ENCODE measurements at places on chromosomes 5 and 9. TPM values are rescaled to one million over a fixed set of nuclear protein-coding genes. Genes with fewer than 3 reads are reported as not detected.

The PPP3R2 gene
- not detected for total RNA-seq

The FOXD4 gene
- total RNA-seq, result not detected

- no peak for DNase-seq
Observed at GRCh38 chr9:131276891-131277286, 579 bp upstream of the FAM78A start.

DNA sequence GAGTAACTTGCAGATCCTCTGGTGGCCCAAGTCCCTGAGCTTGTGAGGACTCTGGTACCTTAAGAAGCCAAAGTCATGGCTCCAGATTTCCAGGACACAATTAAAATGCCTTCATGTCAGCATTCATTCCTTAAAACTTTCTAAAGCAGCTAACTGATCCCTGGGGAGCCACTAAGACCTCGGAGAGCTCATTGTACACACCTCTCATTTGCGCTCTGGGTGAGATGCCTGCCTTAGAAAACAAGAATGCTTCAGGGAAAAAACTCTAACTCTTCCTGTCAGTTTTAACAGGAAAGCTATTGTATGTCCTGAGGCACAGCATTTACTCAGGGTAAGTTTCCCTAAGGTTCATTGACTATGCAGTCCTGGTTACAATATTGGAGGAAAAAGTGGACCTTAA is 285.0 kb downstream of the EFNA5 start:
- no peak for DNase-seq

- DNase-seq, result no peak
Observed at GRCh38 chr9:79895232-79895631, 323.5 kb downstream of the TLE4 start.

- DNase-seq, result no peak
Observed at GRCh38 chr5:177327539-177328522, 16.1 kb upstream of the MXD3 start.

- no peak for DNase-seq
Observed at GRCh38 chr9:87609002-87609401, 111.3 kb downstream of the DAPK1 start.

- DNase-seq, result no peak
Observed at GRCh38 chr5:125160787-125161502, 414.5 kb upstream of the ZNF608 start.

- DNase-seq, result no peak
Observed at GRCh38 chr9:30075451-30076199, 2308.8 kb upstream of the ACO1 start.

The SH2D3C gene
- total RNA-seq, result 22.9 TPM

The BTNL3 gene
- total RNA-seq, result not detected

DNA sequence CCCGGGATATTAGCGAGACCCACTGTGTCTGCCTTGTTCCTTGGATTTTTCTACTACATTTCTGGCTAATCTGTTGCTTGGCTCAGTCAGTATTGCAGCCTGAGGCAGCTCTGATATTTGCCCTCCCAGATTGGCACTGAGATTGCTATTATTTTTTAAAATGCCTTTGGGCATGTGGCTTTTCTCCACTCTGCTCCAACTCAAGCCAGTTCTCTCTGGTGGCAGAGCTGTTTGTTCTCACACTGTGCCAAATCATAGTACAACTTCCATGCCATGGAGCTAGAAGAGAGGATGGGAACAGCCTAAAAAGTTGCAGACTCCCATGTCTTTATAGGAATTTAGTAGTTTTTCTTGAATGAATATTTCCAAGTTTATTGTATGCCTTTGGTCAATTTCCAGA is 155.9 kb upstream of the ATP10B start:
- no peak for DNase-seq

- no peak for DNase-seq
Observed at GRCh38 chr9:135909371-135909770, 2.0 kb upstream of the CAMSAP1 start.

The NR5A1 gene
- not detected for total RNA-seq

DNA sequence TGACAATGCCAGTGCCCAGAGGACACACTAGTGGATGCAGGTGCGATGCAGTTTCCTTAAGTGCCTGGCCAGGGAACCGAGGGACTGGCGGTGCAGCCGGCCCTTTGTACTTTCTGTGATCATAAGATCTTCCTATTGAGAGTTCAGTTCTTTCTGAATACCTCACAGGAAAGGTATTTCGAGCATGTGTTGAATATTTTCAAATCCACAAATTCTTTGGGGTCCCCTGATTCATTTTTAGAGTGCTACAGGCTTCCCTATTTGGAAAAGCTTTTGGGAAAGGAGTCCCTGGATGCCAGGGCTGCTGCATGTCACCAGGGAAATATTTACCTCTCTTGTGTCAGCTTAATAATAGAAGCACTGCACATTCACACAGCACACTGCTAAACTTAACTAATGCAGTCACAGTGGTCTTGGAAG is 281.5 kb downstream of the GADD45G start:
- DNase-seq, result no peak

The SNX24 gene
- total RNA-seq, result 2.8 TPM

DNA sequence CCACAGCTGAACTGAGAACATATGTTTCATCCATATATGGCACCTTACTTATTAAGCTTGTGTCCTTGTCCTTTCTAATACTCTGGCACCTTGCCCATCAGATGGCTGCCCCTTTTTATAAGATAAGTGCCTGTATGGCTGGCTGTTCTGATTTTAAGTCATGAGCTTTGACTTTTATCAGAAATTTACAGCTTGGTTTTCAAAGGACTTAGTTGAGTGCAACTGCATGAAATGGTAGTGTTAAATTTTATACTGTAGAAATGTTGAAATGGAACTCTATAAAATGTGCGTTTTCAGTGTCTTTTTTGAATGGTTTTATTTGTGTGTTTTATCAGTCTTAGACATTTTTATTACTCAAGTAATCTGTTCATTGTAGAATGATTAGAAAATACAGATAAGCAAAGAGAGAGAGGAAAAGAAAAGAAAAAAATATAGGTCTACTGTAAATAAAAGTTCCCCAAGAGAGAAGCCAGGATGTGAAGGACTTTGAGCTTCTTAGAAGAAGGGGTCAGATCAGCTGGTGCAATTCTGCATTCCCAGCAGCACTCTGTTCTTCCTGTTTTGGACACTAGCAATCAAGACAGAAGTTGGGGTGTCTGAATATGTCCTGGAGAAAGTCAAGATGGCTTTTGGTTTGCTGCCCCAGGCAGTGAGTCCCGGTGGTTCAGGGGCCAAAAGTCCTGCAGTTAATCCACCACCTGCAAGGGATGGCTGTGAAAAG is 38.9 kb downstream of the ARHGAP26 start:
- DNase-seq, result no peak

- DNase-seq, result no peak
Observed at GRCh38 chr9:98726735-98727134, 18.0 kb upstream of the GABBR2 start.

The DCAF10 gene
- total RNA-seq, result 10.8 TPM

- DNase-seq, result no peak
Observed at GRCh38 chr9:2466703-2467102, 154.9 kb upstream of the VLDLR start.

GRCh38 chr5:131825404-131826013 is 28.7 kb upstream of the FNIP1 start:
- DNase-seq, result no peak

- no peak for DNase-seq
Observed at GRCh38 chr9:132984202-132985070, 5.9 kb downstream of the GFI1B start.

DNA sequence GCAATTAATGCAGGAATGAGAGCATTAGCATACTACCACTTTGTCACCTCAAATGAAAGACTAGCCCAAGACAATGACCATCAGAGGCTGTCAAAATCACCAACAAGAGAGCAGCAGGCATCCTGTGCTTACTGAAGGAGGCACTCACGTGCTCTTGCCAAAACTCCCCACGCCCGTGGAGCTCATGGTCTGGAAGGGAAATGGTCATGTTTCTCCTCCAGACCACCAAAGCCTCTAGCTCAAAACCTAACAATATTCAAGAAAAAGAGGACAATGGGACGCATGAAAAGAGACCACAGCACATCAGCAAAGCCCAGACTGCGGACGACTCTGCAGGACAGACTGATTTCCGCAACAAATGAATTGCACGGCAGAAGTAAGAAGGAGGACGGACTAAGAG is 12.8 kb downstream of the AKNA start:
- DNase-seq, result no peak

The INSYN2B gene
- total RNA-seq, result 0.34 TPM

- DNase-seq, result no peak
Observed at GRCh38 chr5:172111852-172112225, 76.2 kb downstream of the STK10 start.

- no peak for DNase-seq
Observed at GRCh38 chr9:127973169-127974000, 7.4 kb downstream of the EEIG1 start.

The SLC6A19 gene
- not detected for total RNA-seq

The NMUR2 gene
- total RNA-seq, result not detected

GRCh38 chr9:29144476-29144875 is 1571.2 kb upstream of the C9orf72 start:
- DNase-seq, result no peak

DNA sequence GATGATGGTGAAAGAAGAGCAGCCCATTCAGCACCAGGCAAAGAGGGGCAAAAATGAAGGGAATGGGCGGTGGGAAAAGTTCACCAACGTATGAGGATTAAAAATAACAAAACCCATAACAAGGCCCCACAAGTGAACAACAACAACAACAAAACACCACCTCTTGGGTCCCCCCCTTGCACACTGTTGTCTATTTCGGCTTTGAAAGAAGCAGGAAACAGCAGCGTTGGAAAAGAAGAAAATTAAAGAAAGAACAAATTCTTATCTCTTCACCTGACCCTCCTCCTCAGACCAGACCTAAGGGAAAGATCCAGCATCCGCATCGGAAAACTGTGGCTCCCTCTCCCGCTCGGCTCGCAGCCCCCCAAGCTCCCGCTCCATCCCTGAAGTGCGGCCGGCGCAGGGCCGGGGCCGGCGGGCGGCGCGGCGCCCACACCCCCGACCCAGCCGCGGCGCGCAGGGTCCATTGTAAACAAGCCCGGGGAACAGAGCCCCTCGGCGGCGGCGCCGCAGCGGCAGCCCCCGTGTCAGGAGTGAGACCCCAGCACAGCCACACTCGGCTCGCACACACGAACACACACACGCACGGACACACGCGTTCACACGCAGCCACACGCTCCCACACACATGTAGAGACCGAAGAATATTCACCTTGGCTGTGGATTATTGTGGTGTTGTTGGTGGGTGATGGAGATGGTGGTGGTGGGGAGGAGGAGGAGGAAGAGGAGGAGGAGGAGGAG is 535 bp downstream of the RFX3 start:
- no peak for DNase-seq

- peak; percentile 63 for DNase-seq
Observed at GRCh38 chr5:122311961-122312590, at the start of gene SNCAIP. TSS of gene SNCAIP (plus strand) at chr5:122312237. CDS start at chr5:122391135, 78,898 bp downstream.

GRCh38 chr9:113579283-113580040 is 115.9 kb downstream of the RGS3 start:
- no peak for DNase-seq

DNA sequence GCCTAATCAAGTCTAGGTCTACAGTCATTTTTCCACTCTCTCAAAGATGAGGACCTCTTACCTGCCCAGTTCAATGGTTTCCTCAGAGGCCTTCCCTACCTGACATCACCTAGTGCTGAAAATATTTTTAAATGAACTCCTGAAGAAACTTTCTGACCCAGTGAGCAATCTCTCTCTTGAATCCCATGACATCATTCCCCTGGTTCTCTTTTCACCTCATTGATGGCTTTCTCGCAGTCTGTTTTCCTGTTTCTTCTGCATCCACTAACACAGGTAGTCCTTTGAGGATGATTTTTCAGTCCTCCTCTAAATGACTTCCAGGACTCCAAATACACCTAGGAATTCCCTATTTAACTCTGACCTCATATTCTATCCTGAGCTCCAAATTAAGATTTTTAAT is 40.3 kb downstream of the SCAI start:
- no peak for DNase-seq

DNA sequence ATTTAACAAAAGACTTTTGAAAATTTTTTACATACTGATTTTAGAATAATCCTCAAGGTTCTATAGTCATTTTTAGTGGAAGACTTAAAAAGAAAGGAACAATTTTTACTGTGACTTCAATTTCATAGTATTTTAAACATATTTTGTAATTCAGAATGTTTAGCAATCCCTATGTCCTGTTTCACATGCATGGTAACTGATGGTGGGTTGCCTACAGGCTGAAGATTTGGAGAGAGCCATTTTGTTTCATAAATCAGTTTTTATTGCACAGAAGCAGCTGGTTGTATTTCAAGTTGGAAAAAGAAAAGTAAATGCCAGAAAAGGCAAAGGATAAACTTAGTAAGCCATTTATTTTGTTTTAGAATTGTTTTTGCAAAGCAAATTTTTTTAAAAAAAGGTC is 24.0 kb downstream of the STARD4 start:
- no peak for DNase-seq

DNA sequence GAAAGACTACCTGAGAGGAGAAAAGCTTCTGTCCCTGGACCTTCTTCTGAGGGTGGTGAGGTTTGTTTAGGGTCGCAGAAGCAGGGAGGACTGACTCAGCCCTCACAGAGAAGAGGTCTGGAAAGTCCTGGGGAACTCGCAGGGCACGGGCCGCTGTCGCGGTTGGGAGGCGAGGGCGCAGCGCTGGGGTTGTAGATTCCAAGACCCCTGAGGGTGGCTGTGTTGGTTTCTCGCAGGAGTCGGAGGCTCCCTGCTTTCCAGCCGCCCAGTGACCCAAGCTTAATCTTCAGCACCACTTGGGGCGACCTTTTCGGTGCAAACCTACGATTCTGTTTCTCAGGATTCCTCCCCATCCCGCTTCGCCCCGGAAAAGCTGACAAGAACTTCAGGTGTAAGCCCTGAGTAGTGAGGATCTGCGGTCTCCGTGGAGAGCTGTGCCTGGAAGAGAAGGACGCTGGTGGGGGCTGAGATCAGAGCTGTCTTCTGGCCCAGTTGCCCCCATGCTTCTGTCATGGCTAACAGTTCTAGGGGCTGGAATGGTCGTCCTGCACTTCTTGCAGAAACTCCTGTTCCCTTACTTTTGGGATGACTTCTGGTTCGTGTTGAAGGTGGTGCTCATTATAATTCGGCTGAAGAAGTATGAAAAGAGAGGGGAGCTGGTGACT is 482 bp downstream of the SLC27A6 start:
- no peak for DNase-seq
